ENCODE measurements at places on chromosomes 7 and 10.

DNA sequence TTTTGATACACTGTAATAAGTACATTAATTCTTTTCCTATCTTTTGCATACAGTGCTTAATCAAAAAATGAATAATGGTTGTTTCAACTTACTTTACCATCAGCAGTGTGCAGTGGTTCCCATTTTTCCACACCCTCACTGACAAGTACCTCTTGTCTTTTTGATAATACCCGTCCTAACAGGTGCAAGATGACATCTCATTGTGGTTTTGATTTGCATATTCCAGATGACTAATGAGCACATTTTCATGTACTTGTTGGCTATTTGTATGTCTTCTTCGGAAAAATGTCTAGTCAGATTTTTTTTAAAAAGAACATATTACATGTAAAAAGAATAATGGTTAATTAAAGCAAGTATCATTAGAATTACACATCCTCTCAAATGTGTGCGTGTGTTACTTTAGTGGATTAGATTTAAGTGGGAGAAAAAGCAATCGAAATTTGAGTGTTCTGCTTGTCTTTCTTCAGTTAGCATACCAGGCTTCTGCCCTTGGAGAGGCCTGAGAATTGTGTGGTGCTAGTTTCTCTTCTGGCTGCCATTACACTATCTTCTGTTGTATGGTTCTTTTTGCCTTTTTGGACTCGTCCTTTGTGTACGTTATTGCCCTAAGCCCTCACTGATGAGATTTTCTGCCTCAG is 291.2 kb downstream of the AUTS2 start:
- no peak for DNase-seq

GRCh38 chr7:7977774-7978173 is 9.2 kb downstream of the GLCCI1 start:
- DNase-seq = no peak

DNA sequence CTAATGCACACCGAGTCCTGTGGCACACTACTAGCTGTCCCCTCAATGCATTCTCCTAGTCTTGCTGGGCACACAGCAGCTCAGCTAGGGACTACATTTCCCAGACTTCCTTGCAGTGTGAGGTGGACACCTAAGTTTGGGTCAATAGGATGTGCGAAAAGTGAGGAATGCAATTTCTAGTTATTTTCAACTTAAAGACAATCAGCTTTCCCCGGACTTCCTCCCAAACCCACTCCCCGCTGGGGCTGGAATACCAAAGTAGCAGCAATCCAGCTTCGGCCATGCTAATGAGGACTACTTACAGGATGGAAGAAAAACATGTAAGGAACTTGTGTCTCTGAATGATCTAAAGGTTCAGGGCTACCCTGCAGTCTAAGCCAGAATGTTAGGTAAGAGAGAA is 286.4 kb upstream of the LRRN3 start:
- no peak for DNase-seq

GRCh38 chr10:35378541-35379210 is 42.4 kb downstream of the CCNY start:
- DNase-seq = no peak

DNA sequence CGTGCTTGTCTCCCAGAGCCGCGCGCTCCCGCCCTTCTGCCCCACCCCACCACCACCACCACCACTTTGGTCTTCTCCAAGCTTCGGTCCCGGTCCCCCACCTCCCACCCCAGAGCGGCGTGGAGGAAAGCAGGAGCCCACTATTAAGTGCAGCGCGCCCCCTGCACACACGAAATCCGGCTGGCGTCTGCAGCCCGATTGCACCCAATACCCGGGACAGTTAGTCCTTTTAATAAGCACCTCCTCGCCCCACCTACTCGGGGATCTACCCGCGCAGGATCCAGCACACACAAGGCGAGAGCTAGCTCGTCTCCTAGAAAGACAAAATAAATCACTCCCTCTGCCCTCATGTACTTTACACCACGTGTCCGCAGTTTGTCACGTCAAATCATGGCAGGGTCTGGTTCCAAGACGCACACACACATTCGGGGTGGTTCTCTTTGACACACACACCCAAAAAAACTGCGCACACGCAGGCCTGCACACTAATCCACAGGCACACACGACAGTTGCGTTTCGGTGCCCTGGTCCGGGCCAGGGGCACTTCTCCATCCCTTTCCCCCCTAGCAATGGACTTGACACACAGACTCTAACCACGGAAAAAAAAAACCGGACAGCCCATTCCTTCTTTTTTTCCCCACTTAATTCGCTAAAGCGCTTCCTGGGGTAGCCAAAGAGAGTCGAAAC is 1.6 kb downstream of the SFMBT2 start:
- peak; percentile 62 for DNase-seq

DNA sequence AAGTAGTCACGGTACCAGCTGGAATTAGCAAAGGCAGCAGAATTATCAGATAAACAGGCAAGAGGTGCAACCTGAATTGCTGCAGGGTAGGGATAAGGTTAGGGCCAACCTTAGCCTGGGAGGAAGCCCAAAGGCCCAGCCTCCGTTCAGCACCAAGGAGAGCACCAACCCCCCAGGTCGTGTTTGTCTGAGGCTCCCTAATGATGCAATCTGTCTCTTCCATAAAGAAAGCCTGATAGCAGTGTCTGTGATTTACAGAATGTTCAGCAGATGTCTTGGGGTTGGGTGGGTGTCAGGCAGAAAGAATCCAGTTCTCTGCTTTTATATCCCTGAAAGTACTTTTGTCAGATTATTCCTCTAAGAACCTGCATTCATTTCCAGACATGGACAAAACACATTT is 328.4 kb upstream of the AOAH start:
- DNase-seq = no peak

DNA sequence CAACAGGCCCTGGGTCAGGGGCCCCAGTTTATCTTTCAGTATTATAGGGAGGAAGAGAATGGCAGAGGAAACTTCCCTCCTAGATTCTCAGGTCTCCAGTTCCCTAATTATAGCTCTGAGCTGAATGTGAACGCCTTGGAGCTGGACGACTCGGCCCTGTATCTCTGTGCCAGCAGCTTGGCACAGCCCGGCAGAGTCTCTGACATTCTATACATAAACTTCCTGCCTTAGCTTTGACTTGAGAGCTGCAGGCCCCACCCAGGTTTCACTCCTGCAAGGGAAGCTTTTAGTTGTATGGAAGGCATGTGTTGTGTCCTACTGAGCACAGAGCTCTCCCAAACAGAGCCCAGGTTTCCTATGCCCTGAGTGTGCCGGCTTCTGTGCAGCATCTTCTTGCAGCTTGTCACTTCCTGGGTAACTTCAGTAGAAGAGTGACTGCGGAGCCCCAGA is 205.6 kb upstream of the PRSS58 start:
- no peak for DNase-seq

- DNase-seq = no peak
Measured at GRCh38 chr7:11698384-11698871, 133.6 kb downstream of the THSD7A start.

DNA sequence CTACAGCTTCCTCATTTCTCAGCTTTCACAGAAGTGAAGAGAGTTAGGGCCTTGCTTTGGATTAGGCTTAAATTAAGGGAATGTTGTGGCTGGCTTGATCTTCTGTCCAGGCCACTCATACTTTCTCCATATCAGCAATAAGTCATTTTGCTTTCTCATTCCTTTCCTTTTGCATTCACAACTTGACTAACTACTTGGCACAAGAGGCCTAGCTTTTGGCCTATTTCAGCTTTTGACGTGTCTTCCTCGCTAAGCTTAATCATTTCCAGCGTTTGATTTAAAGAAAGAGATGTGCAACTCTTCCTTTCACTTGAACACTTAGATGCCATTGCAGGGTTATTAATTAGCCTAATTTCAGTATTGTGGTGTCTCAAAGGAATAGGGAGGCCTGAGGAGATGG is 712.0 kb downstream of the INHBA start:
- no peak for DNase-seq

DNA sequence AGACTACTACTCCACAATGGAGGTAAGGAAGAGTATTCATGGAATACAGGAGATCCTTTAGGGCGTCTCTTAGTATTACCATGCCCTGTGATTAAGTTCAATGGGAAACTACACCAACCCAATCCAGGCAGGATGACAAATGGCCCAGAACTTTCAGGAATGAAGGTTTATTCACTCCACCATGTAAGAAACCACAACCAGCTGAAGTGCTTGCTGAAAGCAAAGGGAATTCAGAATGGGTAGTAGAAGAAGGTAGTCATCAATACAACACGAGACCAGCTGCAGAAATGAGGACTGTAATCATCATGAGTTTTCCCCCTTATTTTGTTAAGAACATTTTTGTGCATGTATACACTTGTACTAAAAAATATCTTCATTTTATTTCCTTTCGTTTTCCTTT is 76.6 kb downstream of the GPR37 start:
- DNase-seq = no peak

- no peak for DNase-seq
Measured at GRCh38 chr10:124547647-124548168, 86.1 kb downstream of the LHPP start.

- no peak for DNase-seq
Measured at GRCh38 chr7:29866490-29866930, 60.2 kb downstream of the WIPF3 start.

DNA sequence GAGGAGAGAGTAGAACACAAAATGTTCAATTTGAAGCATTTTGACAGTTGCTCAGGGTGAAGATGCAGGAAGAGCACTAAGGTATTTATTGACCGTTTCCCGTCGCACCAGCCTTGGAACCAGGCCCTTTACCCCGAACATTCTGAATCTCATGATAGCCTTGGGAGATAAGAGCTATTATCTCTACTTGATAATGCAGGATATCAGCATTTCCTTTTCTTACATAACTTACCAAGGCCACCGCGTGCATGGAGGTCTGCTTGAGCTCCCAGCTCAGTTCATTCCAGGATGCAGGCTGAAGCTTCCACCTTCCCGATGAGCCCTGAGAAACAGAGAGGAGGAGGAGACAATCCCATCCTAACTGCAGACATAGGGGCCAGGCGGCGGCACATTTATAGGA is 324.2 kb upstream of the COBL start:
- no peak for DNase-seq

DNA sequence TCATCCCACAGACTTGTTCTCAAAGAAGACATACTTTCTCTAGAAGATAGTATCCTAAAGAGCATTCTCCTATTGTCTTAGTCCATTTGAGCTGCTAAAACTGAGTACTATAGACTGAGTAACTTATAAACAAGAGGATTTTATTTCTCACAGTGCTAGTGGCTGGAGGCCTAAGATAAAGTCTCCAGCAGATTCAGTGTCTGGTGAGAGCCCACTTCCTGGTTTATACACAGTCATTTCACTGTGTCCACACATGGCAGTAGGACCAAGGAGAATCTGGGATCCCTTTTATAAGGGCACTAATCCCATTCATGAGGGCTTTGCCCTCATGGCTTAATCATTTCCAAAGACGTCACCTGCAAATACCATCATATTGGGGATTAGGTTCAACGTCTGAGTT is 68.7 kb downstream of the LRRC17 start:
- DNase-seq = no peak

- no peak for DNase-seq
Measured at GRCh38 chr7:39321909-39322498, 244.2 kb upstream of the YAE1 start.

GRCh38 chr7:40199076-40199802 is 64.4 kb downstream of the SUGCT start:
- no peak for DNase-seq

DNA sequence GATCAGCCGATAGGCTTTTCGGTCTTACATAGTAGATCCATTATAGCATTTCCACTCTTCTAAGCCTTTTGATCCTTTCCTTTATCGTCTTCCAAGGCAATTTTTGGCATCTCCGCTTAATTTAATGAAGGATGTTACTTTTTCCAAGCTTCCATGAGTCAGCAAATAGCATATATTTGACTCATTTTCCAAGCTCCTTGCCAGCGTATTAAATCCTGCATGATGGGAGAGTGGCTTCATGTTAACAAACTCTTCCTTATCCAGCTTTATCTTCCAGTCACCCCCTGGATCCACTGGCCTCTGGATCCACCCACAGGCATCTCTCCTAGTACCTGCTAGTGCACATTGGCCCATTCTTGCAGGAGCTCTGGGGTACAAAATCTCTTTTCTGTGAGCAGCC is 13.0 kb downstream of the OR9A2 start:
- no peak for DNase-seq

DNA sequence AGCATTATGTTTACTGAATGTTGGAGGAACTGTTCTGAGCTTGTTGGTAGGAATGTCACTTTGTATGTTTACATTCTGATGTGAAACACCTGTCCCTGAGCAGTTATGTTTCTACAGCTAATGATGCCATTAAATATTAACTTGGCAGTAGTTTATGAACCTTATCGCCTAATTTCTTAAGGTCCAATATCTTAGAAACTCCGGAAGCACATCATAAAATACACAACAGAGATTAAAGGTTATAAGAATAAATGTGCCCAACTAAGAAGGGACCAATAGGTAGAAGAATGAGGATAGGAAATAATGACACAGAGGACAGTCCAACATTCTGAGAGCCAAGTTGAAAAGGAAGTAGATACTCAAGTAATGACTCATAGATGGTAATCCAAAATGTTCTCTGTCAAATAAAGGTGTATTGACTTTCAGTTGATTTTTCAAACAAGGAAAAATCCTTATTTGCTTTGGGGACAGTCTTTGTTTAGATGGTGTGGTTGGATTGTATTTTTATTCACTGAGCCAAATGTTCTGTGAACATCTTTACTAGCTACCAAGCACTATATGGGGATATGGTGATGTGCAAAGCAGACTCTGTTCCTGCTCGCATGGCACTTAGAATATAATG is 31.9 kb downstream of the LCOR start:
- peak; percentile 5 for DNase-seq

DNA sequence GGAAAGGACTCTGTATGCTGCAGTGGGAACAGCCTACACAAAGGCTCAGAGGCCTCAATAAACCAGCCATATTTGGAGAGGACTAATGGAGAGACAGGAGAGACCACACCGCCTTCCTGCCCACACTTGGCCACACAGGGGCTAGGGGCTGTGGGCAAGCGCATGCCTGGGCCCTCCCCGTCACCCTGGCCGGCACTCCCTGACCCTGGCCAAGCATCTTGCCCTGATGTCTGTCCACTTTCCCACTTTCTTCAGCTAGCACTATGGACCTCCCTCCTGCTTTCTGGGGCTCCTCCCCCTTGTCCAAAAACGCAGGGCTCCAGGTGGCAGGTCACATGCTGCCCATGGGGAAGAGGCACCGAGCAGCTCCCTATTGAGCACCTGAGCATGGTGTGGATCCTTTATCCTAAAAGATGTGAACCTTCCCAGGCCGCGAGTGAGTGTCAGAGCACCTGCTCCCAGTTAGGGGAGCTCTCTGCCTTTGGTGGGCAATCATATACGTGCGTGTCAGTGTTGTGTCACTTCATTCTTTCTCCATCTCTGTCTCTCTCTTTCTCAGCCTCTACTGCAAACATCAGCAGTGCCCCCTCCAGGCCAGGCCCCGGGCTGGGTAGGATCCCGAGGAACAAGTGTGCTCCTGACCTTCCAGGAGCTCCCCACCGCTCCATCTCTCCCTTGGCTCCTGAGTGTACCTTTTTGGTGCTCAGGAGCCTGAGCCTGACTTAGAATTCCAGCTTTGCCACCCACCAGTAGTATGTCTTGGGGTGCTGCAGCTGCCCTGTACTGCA is 74.0 kb downstream of the ZMIZ1 start:
- no peak for DNase-seq

- DNase-seq = no peak
Measured at GRCh38 chr7:83649701-83650100, 762 bp upstream of the SEMA3E start.
